ENCODE measurements at places on chromosomes 12 and 14. TPM values are rescaled to one million over a fixed set of nuclear protein-coding genes. Genes with fewer than 3 reads are reported as not detected.
A peak's percentile ranks its signal among the peaks of the same experiment; 100 is the strongest.

DNA sequence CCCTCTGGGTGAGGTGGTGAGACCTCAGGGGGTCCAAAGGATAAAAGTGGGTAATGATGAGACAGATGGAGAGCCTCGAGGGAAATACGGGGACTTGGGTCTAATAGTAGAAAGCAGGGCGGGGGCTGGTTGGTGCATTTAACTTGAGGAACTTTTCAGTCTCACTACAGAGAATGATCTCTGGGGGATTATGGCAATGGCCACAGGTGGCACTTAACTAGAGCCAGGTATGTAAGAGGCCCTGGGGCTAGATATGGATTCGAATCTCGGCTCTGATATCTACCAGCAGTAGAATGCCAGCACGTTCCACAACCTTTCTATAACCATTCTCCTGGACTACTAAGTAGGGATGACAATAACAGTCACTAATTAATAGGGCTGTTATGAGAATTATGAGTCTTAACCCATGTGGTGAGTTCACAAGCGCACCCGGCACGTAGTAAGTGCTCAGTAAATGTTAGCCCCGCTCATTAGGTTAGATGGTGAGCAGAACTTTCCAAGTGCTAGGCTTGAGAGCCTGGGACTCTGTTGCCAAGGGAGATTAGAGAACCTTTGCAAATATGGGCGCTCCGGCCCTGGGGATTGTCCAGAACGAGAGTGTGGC, 888 bp upstream of the PLXNC1 start:
- no peaks in the 10 kb centered on the region for H3K27me3 ChIP-seq
- H3K27ac ChIP-seq = no peak overlapping the region
- H3K36me3 ChIP-seq = no peaks in the 10 kb centered on the region
- peaks cover 44% of the 10 kb centered on the region for H3K4me1 ChIP-seq
- no peak overlapping the region for H3K4me3 ChIP-seq

DNA sequence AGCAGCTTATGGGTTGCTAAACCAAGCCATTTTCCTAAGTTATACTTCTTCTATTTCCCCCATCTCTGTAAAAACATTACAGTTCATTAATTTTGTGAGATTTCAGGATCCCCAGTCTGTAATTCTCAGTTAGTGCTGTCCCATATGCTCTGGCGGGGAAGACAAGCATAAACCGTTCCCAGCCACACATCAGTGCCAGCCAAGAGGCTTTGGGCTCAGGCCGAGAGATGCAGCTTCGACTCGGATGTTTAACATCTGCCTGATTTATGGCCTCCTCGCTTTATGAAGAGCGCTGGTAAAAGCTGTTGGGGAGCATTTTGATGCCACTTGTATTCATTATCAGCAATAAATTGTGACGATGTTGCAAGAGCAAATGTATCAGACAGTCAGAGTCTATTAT, 349.1 kb upstream of the CCDC196 start:
- no peaks in the 10 kb centered on the region for H3K4me1 ChIP-seq
- no peaks in the 10 kb centered on the region for H3K36me3 ChIP-seq
- no peak for DNase-seq
- H3K27ac ChIP-seq = no peak overlapping the region
- H3K4me3 ChIP-seq = no peak overlapping the region
- H3K27me3 ChIP-seq = no peaks in the 10 kb centered on the region

DNA sequence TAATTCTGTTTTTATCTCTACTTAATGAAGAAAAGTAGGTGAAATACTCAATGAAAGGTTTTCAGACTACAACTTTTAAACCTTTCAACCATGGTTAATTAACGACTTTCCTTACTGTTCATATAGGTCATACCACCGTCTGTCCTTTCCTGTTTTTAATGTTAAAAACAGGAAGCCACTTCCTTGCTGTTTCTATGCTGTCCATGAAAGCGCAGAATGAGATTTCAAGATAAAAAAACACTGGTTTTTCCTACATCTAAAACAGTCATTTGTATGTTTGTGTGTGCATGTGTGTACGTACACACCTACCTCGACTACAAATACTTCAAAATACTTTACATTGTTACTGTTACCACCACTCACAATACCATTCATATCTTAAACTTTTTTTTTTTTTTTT, 27.3 kb downstream of the SPTLC2 start:
- peak overlapping the region; percentile 39 for H3K27ac ChIP-seq
- H3K4me3 ChIP-seq = no peak overlapping the region
- DNase-seq = no peak

DNA sequence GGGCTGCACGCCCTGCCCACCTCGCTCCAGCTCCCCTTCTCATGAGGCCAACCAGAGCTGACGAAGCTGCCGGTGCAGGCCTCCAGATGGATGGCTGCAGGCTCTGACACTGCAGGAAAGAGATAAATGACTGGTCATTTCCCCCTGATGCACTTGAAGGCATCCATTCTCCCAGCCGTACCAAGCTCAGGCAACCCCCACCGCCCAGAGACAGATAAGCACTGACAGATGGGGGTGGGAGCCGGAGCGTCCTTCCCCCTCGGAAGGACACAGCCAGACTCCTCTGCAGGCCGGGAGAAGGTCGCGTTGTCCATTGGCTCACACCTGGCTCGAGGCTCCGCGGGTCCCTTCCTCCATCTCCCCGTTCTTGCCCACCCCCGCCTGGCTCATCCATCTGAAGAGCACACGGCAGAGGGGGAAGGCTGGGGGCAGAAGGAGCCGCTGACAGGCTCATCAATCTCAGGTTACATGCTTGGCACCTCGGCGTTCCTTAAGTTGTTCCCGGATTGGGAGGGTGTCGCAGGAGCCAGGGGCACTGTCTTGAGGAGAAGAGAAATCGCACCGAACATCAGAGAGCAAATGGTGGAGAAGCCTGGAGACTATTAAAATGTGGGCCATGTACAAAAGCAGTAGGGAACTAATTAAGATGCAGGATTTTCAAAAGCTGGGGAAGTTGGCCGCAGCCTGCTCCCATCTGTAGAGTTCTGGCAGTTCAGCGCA, 151.6 kb downstream of the DPF3 start:
- H3K4me3 ChIP-seq = no peak overlapping the region
- H3K4me1 ChIP-seq = no peaks in the 10 kb centered on the region
- no peaks in the 10 kb centered on the region for H3K27me3 ChIP-seq
- H3K36me3 ChIP-seq = no peaks in the 10 kb centered on the region
- H3K27ac ChIP-seq = no peak overlapping the region

GRCh38 chr14:71430678-71431376, 501.4 kb upstream of the RGS6 start:
- no peaks in the 10 kb centered on the region for H3K27me3 ChIP-seq
- no peaks in the 10 kb centered on the region for H3K4me1 ChIP-seq
- no peaks in the 10 kb centered on the region for H3K36me3 ChIP-seq

DNA sequence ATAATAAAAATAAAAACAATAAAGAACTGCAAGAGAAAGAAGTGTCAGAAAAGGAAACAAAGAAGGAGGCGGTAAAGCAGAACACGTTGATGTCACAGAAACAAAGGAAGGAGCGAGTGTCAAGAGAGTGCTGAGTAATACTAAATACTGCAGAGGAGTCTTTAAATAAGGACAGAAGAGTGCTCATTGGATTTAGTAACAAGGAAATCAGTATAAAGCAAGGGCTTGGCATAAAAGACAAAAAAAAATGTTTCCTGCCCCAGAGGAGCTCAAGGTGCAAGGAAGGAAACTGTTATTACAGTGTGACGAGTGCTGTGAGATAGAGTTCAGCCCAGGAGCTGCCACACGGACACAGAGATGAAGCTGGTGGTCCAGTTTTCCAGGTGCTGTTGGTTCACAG, 8.4 kb upstream of the TUBA1A start:
- DNase-seq = no peak
- H3K4me3 ChIP-seq = no peak overlapping the region
- H3K27me3 ChIP-seq = no peaks in the 10 kb centered on the region
- no peaks in the 10 kb centered on the region for H3K36me3 ChIP-seq
- H3K27ac ChIP-seq = no peak overlapping the region

DNA sequence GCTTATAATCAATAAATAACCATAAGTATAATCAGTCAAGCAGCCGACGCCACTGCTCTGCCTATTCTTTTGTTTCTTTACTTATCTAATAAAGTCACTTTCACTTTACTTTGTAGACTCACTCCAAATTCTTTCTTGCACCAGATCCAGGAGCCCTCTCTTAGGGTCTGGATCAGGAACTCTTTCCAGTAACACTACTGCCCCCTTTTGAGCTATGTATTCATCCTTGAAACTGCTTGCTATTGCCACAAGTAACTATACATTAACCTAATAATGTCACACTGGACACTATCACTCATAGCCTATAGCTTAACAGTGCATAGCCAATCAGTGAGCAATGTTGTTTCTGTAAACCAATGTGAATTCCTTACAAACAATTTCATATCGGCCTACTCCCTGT, 2.8 kb upstream of the NID2 start:
- H3K4me1 ChIP-seq = peaks cover 17% of the 10 kb centered on the region
- no peaks in the 10 kb centered on the region for H3K27me3 ChIP-seq
- H3K4me3 ChIP-seq = no peak overlapping the region

DNA sequence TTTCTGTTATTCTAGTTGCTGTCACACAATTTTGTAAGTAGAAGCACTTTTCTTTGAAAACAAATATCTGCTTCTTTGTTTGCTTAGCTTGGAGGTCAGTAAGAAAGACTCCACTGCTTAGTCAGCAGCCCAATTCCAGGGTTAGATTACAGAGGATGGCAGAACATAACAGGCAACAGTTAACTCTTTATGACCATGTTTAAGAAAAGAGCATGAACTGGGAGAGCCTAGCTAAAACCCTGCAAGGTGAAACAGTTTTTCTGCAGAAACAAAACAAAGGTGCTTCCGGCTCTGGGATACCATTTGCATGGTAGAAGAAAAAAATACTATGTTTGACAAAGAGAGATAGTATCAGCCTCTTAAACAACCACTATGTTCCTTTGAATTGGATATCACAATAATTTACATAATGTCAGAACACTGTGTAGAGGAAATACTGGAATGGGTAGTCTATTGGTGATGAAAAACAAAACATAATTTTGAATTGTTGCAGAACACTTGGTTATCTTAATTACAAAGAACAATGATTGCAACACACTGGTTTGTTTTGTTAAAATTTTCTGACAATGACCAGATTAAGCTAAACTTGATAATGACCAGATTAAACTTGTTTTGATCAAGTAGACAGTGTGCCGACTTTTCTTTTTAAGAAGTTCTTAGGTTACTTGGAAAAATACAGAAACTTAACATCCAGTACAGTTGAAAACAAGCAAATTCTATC, 22.4 kb upstream of the PPM1H start:
- H3K4me1 ChIP-seq = no peaks in the 10 kb centered on the region
- H3K27me3 ChIP-seq = no peaks in the 10 kb centered on the region
- no peak overlapping the region for H3K27ac ChIP-seq
- H3K36me3 ChIP-seq = no peaks in the 10 kb centered on the region

GRCh38 chr12:77060883-77061240, 4.5 kb downstream of the E2F7 start:
- no peaks in the 10 kb centered on the region for H3K36me3 ChIP-seq
- no peak for DNase-seq
- H3K27me3 ChIP-seq = no peaks in the 10 kb centered on the region
- H3K4me1 ChIP-seq = no peaks in the 10 kb centered on the region

DNA sequence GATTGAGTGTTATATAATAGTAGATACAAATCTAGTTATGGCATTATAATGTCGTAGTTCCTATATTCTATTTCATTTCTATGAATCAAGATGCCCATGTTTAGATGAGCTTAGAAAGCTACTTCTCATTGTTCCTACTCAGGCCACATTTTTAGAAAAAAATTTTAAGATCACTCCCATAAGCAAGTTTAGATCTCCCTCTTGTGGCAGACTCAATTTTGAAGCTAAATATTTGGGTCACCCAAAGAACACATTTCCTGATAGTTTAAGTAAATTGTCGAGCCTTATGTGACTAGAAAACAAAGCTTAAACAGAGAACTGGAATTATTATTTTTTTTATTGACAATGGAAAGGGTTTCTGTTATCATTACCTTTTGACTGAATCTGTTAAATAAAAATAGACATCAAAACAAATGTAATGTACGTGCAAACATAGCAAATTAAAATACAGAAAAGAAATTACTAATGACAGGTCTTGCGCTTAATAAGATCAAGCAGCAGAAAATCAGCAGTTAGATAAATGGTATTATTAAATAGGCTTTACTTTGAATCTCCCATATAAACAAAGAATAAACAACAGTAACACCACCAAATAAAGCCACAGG, 180.2 kb downstream of the ACSS3 start:
- H3K4me3 ChIP-seq = no peak overlapping the region
- H3K4me1 ChIP-seq = no peaks in the 10 kb centered on the region
- no peaks in the 10 kb centered on the region for H3K36me3 ChIP-seq
- no peak for DNase-seq
- H3K27me3 ChIP-seq = no peaks in the 10 kb centered on the region
- H3K27ac ChIP-seq = no peak overlapping the region

GRCh38 chr12:108320507-108321293, 18.4 kb downstream of the CMKLR1 start:
- no peaks in the 10 kb centered on the region for H3K4me1 ChIP-seq
- no peak overlapping the region for H3K4me3 ChIP-seq
- no peak for DNase-seq
- H3K27ac ChIP-seq = no peak overlapping the region
- no peaks in the 10 kb centered on the region for H3K36me3 ChIP-seq

GRCh38 chr14:21055432-21056117, 2.0 kb upstream of the RNASE8 start:
- no peaks in the 10 kb centered on the region for H3K36me3 ChIP-seq
- H3K4me1 ChIP-seq = no peaks in the 10 kb centered on the region
- H3K27ac ChIP-seq = no peak overlapping the region

DNA sequence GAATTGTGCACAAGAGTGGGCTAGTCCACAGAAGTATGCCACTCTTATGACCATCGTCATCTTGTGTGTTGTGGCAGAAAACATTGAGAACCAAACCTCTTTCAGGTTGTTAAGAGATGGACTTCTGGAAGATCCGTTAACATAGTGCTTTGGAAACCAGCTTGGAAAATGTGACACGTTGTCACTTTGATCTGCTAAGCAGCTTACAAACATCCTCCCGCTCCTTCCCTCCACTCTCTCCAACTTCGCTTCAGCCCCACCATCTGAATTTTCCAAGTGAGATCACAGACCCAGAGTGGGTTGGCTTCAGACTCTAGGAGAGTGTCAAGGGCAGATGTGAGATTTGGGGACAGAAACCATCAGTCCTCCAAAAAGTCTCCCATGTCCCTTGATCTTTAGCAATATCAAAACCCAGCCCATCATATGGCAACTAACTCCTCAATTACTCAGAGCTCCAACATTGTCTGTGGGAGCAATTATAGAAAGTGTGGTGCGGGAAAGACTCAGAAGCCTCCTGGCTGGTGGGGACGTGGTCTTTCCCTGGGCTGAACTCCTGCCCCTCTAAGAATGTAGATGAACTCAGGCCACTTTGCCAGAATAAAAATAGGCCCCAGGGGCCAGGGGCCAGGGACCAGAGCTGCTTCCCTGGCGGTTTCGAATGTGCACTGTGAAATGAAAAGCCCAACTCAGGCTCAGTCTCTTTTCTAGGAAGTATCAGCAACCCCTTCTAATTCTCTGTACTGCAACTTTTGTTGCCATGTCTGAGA, 129.5 kb downstream of the SLC38A6 start:
- no peaks in the 10 kb centered on the region for H3K4me1 ChIP-seq
- no peak overlapping the region for H3K27ac ChIP-seq
- H3K36me3 ChIP-seq = no peaks in the 10 kb centered on the region
- H3K4me3 ChIP-seq = no peak overlapping the region
- DNase-seq = no peak

GRCh38 chr14:99871771-99872170, 78.6 kb downstream of the EML1 start:
- H3K36me3 ChIP-seq = no peaks in the 10 kb centered on the region
- no peak overlapping the region for H3K4me3 ChIP-seq
- H3K27me3 ChIP-seq = no peaks in the 10 kb centered on the region
- DNase-seq = no peak
- peaks cover 35% of the 10 kb centered on the region for H3K4me1 ChIP-seq

GRCh38 chr12:49762468-49762847, 21.1 kb downstream of the TMBIM6 start:
- no peaks in the 10 kb centered on the region for H3K36me3 ChIP-seq
- no peaks in the 10 kb centered on the region for H3K27me3 ChIP-seq
- H3K27ac ChIP-seq = no peak overlapping the region
- peaks cover 23% of the 10 kb centered on the region for H3K4me1 ChIP-seq
- DNase-seq = no peak
- no peak overlapping the region for H3K4me3 ChIP-seq

Gene RHNO1
- 5.4 TPM for total RNA-seq

Gene KIF21A
- total RNA-seq = 33.9 TPM

Data from tibial nerve (tissue), 4 donors.